ENCODE measurements at places on chromosomes 4 and X. TPM values are rescaled to one million over a fixed set of nuclear protein-coding genes. Genes with fewer than 3 reads are reported as not detected.

The VEGFD gene
- total RNA-seq: not detected

The SMR3A gene
- total RNA-seq: not detected

- DNase-seq: no peak
Observed at GRCh38 chr4:37803348-37803973, 23.0 kb upstream of the PGM2 start.

DNA sequence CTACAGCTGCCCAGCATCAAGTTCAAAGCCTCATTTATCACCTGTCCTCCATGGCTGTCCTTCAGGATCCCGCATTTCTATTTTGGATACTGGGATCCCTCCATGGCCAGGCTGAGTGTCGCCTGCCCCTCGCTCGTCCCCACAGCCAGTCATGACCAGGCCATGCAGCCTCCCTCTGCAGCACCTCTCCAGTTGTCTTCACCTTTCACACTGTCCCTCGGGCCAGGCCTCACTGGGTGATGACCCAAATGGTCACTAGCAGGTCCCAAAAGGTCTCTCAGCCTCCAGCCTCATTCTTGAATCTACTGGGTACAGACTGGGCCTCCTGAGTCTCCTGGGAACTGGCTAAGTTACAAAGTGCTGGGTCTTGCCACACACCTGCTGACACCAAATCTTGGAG lies 48.7 kb upstream of the HELT start:
- DNase-seq: no peak

- no peak for DNase-seq
Observed at GRCh38 chrX:65999563-66000148, 40.2 kb downstream of the VSIG4 start.

The IGFBP7 gene
- not detected for total RNA-seq

DNA sequence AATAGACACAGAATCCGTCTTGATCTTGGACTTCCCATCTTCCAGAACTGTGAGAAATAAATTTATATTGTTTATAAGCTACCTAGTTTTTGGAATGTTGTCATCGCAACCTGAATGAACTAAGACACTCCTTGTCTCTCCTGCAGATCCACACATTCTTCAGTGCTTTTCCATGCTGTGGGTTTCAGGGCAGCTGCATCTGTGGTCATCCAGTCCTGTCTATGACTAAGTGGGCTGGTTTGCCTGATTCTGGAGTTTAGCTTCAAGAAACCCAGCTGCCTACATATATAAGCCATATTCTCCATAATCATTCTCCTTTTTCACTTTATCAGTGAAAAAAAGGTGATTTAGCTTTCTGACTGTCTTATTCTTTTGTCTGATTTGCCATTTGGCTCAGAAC lies 170.3 kb upstream of the KIT start:
- DNase-seq: no peak

DNA sequence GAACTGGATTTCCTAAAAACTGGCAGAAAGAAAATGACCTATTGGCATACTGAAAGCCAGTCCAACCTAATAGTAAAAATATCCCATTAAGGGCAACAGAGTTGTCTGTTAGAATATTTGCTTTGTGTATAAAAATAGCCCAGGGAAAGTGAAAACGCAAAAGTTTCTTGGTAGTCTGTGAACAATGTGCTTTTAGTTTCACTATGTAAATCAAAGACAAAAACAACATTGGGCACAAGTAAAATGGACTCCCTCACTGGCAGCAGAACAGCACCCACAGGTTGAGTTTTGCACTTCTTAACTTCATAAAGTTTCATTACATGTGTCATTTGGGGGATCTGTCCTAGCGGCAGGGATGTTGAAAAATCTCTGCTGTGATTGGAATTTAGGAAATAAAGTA lies 4.3 kb upstream of the FGG start:
- no peak for DNase-seq

- no peak for DNase-seq
Observed at GRCh38 chr4:186132577-186133242, 28.2 kb downstream of the FAM149A start.

GRCh38 chr4:102606846-102607450 lies 105.8 kb downstream of the NFKB1 start:
- no peak for DNase-seq

- no peak for DNase-seq
Observed at GRCh38 chr4:14035076-14035475, 407.6 kb upstream of the BOD1L1 start.

DNA sequence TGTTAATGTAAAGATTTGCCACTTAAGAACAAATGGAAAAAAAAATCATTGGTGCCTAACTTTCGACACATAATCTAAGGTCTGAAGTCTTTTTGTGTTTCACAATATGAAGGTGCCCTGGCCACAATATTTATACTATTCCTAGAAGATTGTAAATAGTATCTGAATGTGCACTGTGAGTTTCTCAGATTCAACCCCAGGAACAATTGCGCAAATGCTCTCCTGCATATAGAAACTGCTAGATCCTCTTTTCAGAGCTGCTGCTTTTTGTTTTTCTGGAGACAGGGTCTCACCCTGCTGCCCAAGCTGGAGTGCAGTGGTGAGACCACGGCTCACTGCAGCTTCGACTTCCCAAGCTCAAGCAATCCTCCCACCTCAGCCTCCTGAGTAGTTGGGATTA lies 480.1 kb upstream of the FTHL17 start:
- no peak for DNase-seq

GRCh38 chr4:95209927-95210326 lies 338.8 kb downstream of the UNC5C start:
- no peak for DNase-seq

Data from activated T-helper 2 cell treated with anti-CD3 and anti-CD28 coated beads, Interferon-gamma antibody, Interleukin-2, Interleukin-4, amounts not matched to agents 10 μg/mL and 5 μg/mL and 100 μg/mL, durations not matched to agents 14 hours and 24 hours and 36 hours (primary cell).